ENCODE measurements at places on chromosomes 3 and 15.

- no peak for DNase-seq
These were observed 4.5 kb upstream of the C15orf39 start for GRCh38 chr15:75197062-75197630.

DNA sequence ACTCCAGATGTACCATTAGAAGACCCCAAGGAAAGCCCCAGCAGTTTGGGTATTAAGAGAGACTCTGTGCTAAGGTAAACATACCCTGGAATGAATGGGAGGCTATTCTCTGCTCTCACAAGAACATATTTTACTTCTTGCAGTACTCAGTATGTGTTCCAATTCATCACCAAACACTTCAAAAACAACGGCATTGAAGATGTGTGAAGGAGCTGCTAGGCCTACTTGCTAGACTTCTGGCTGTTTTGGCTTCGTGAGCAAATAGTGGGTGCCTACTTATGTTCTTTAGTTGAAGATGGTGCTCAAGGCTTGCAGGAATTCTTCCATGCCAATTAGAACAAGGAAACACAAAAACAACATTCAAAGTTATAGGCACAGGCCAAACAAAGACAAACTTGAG, 514.5 kb downstream of the ROBO1 start:
- no peak for DNase-seq

DNA sequence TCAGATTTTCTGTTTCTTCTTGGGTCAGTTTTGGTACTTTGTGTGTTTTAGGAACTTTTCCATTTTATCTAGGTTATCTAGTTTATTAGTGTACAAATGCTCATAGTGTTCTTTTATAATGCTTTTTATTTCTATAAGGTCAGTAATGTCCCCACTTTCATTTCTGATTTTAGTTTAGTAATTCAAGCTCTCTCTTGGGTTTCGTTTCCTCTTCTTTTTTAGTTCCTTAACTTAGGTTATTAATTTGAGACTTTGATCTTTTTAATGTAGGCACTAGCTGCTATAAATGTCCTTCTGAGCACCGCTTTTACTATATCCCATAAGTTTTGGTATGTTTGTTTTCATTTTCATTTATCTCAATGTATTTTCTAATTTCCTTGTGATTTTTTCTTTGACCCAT, 27.0 kb upstream of the CD200R1L start:
- no peak for DNase-seq

DNA sequence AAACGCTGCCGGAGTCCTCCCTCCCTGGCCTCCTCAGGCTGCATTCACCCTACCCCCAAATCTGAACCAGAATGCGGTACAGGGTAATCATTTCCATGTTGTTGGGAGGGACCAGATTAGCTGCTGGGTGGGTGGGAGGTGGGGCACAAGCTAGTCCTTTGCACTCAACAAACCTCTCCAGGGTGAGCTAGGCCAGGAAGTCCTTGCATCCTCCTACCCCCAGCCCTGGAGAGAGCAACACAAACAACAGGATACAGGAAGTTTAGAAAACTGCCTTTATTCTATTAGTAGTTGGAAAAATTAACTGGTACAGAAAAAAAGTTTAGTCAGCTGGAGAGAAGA, 702 bp upstream of the GPX1 start:
- DNase-seq: no peak

DNA sequence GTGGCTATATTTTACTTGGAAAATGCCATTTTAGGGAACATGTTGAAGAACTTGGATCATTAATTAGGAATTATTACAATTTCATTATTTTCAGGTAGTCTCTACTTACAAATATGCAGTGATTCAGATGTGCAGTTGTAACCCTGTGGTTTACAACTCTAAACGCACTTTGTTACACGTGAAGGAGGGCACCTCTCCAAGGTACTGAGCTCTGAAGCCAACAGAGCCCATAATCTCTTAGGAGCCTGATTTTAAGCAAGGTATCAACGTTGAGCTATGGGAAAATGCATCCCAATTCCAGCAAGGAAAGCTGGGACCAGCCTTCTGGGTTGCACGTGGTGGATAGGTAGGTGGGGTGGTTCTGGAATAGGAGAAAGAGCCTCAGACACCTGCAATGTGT, 81.5 kb upstream of the FAM3D start:
- DNase-seq: no peak

DNA sequence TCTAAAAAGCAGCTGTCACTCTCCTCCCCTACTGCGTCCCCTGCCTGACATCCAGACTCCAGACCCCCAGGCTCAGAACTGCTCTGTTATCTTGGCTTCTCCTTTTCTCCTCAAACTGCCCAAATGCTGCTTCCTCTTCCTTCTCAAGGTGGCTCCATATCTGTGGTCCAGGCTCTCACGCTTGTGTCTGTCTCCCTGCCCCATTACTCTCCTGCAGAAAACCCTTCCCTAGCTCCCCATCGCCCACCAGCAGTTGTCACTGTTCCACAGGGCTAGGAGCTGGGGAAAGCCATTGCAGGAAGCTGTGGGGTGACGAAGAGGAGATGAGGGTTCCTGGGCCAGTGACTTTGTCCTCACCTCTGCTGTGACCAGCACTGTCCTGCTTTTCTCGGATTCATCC, 30.7 kb upstream of the CGNL1 start:
- no peak for DNase-seq

DNA sequence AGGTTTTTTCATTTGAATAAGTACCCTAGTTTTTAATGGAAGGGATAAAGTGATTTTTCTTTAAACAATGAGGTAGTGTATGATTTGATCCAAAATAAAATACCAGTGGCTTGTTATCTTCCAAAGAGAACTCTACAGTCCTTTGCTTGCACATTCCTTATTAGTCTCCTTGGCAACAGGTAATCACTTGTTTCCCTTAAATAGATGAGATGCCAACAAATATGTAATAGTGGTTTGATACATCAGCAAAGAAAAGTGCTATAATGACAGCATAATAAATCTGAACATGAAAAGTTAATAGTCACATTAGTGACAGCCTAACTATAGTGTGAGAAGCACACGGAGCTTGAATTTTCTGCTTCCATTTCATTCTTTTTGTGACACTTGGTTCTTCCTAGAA, 360.2 kb downstream of the ZNF385D start:
- DNase-seq: no peak

DNA sequence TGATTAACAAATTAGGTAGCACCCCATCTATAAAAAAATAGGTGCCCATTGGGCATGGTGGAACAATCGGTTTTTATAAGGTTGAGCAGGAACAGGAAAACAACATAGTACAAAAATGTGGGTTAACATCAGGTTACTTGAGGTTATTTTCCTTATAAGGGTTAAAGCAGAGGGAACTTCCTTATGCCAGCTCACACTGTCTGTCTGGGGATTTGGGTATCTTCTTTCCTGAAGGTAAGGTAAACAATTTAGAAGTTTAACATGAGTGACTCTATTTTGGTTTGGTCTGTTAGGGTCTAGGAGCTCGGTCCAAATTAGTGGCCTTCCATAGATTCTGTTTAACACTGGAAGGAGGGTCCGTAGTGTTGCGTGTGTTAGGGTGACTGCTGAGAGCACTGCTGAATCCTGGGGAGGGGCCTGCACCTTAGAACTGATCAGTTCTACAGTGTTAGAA, 14.7 kb downstream of the CHD2 start:
- no peak for DNase-seq

DNA sequence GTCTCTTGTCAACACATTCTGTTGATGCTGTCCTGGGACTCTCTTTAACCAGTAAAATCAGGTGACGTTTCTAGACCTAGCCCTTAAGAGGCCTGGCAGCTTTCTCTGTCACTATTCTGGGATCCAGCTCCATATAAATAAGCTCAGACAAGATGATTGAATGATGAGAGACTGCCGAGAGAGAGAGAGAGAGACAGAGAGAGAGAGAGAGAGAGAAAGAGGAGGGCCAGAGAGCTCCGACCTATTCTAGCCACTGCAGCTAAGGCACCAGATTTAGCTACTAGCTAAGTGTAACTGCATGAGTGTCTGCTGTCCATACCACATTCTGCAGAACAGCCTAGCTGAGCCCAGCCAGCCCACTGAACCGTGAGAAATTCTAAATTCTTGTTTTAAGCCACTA, 36.1 kb upstream of the CTXND1 start:
- no peak for DNase-seq

DNA sequence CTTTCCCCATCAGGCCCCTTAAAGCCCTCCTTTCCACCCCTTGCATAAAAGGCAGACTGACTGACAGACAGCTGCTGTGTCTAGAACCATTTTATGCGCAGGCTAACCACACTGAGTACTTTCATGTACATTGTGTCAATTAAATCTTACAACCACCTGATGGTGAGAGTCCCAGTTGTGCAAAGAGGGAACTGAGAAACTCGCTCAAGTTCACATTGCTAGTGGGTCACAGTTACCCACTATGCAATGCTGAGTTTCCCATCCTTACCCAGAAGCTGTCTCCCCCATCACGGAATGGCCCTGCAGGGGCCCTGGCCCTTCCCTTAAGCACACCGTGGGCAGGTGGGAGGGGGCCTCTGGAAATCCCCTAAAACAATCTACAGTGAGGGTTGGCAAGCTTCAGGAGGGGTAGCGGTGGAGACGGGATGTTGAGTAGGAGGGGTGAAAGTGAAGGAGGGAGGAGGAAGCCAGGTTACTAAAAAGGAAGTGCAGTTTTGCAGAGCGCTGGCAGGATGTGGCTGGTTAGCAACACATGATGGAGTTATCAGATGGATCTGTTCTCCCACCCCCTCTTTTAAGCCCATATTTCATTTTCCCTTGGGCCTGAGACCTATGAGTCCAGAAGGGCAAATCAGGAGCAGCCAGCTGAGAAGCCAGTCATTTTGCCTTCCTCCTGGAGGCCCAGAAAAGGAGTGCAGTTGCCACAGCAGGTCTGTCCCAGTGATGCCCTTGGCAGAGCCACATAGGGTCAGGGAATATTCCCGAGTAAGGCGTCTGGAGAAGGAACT, 30.0 kb downstream of the STARD5 start:
- no peak for DNase-seq

All from DMS 273 treated with DMSO at 0.1 percent for 48 hours (cell line).